ENCODE measurements at places on chromosomes 11 and 22. TPM values are rescaled to one million over a fixed set of nuclear protein-coding genes. Genes with fewer than 3 reads are reported as not detected.

DNA sequence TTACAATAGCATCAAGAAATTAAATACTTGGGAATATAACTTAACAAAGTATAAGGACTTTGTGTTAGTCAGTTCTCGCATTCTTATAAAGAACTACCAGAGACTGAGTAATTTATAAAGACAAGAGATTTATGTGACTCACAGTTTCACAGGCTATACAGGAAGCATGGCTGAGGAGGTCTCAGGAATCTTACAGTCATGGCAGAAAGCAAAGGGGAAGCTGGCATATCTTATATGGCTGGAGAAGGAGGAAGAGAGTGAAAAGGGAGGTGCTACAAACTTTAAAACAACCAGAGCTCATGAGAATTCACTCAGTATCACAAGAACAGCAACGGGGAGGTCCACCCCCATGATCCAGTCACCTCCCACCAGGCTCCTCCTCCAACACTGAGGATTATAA lies 32.0 kb upstream of the CCDC134 start:
- no peak for DNase-seq

DNA sequence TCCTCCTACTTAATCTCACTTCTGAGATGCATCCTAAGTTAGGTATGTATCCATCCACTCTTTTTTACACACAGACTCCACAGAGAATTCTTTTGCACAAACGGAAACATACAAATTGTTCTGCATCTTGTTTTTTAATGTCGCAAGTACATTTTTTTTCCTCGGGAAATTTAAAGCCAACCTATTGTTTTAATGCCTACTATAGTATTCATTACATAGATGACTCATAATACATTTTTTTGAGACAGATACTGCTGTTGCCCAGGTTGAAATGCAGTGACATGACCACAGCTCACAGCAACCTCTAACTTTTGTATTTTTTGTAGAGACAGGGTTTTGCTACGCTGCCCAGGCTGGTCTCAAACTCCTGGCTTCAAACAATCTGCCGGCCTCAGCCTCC lies 90.8 kb upstream of the TMEM45B start:
- no peak for DNase-seq

LRRC55 gene
- total RNA-seq, result 8.7 TPM

- DNase-seq, result no peak
Measured at GRCh38 chr22:38504731-38505540, 1.2 kb downstream of the DDX17 start.

DNA sequence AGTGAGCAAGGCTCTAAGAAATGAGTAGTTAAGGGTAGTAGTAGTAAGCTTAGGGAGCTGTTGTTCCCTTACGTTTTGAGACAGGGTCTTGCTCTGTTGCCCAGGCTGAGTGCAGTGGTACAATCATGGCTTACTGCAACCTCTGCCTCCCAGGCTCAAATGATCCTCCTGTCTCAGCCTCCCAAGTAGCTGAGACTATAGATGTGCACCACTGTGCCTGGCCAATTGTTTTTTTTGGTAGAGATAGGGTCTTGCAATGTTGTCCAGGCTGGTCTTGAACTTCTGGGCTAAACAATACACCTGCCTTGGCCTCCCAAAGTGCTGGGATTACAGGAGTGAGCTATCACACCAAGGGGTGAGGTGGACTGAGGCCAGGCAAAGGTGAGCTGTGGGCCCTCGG lies 10.0 kb downstream of the SMIM38 start:
- DNase-seq, result no peak

ADAMTS15 gene
- 14.0 TPM for total RNA-seq

LDLRAD3 gene
- 25.6 TPM for total RNA-seq

- DNase-seq, result no peak
Measured at GRCh38 chr11:102610200-102610599, 14.9 kb downstream of the MMP20 start.

FGF19 gene
- total RNA-seq, result not detected

DNA sequence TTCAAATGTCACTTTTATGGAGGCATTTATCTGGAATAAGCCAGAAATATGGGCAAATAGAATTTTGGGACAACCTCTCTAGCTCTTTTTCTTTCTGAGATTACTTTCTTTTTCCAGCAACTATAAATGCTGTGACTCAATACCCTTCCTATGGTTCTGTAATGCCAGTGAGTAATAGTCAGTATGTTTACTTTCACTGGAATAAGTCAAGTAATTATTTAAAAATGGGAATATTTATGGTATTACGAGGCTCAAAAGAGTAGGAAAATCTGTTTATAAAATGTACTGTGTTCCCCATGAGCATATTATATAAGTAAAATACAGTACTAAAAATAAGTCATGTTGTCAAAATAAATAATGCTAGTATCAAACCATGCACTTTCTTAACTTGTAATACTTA lies 750.5 kb downstream of the LUZP2 start:
- no peak for DNase-seq

- DNase-seq, result no peak
Measured at GRCh38 chr11:97683733-97684132, 1293.9 kb downstream of the JRKL start.

Measured in spinal cord (tissue), 10 donors.